ENCODE measurements at places on chromosomes 16 and 17.

DNA sequence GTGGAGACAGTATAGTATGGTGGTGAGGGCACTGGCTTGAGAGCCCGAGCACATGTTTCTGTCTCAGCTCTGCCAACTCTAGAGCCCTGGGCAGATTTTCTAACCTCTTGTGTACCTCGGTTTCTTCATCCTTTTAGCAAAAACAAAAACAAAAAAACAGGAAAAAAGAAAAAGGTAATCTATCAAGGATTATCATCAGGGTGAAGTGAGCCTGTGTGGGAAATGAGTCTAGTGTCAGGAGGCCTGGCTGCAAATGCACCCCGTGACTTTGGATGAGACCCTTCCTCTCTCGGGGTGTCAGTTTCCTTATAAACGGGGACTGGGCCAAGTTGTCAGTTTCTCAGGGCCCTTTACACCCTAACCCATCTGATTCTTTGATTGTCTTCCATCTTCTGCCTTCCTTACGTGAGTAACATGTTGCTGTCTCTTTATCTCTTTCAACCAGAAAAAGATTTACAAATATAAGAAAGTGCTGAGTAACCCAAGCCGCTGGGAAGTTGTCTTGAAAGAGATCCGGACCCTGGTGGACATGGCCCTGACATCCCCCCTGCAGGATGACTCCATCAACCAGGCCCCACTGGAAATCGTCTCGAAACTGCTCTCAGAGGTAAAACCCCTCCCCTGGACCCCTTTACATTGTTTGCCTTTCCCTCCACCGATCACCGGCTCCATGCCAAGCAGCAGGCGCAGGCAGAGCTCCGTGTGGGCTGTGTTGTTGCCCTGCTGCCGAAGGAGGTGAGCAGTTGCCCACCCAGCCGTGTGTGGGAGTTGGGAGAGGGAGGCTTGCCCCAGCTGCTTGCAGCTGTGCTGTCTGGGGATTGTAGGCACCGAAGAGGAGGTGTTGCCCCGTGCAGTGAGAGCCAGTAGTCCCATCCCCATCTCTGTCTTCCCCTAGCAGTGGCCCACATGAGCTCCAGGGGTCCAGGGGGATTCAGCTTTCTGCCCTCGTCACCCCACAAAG is 127.1 kb upstream of the PLCG2 start:
- DNase-seq = no peak

DNA sequence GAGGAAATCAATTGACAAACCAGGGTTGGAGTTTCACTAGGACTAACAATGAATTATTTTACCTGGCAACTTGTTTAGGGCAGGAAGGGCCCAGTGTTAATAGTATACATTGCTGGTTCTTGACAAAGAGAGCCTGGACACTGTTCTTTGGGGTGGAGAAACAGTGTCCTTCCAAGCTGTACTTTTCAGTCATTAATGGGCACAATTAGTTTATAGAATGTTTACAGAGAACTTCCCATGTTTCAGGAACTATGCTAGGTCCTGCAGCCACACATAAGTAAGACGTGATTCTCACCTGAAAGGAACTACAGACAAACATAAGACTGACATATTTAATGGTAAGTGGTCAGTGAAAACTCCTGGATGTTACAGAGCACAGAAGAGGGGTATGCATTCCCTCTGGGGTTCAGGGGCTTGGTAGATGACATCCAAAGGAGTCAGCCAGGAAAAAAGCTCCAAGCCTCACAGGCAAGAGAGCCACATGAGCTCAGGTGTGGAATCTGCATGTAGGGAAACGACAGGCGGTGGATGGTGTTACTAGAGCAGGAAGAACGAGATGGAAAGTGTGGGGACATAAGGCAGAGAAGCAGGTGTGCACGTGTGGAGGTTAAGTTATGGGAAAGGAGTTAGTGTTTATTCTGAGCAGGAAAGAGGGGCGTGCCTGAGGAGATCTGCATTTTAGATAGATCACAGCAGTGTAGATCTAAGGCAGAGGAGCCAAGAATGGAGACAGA is 3.8 kb upstream of the DYNLL2 start:
- no peak for DNase-seq

DNA sequence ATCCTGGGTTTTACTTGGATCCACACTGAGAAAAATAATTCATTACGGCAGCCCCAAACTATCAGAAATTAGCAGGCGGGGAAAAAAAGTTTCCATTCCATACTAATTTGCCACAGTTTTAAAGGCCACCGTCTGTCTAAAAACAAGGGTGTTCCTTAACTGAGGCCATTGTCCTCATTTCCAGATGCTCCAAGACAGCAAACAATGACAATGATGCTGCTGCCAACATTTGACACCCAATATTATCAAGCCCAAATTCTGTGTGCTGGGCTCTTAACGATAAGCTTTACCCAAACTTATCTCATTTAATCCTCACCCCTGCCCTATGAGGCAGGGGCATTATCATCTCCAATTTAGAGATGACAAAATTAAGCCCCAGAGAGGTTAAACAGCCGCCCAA is 26.3 kb downstream of the CUEDC1 start:
- no peak for DNase-seq

GRCh38 chr17:10349403-10349802 is 23.4 kb downstream of the MYH13 start:
- no peak for DNase-seq

DNA sequence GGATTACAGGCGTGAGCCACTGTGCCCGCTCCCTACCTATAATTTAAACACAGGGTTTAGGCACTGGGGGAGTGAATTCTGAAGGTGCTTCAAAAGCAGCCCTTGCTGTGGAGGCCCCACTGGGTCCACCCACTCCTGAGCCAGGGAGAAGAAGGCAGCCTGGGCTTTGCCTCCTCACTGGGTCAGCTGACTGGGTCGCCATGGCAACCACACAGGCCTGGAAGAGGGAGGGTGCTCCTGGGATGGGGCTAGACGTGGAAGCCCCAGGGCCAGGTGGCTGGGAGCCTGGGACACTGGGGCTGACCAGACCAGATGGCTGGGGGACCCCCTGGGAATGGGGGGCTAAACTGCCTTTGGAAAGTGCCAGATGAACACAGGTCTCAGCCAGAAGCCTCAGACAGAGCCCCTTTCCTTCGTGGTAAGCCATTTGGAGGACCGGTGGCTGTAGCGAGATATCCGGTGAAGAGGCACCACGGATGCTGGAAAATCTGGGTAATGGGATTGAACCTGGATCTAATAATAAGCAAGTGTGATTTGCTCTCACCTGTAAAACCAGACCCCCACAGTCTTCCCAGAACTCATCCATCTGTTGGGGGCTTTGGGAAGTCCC is 32.9 kb downstream of the TRARG1 start:
- DNase-seq = no peak

DNA sequence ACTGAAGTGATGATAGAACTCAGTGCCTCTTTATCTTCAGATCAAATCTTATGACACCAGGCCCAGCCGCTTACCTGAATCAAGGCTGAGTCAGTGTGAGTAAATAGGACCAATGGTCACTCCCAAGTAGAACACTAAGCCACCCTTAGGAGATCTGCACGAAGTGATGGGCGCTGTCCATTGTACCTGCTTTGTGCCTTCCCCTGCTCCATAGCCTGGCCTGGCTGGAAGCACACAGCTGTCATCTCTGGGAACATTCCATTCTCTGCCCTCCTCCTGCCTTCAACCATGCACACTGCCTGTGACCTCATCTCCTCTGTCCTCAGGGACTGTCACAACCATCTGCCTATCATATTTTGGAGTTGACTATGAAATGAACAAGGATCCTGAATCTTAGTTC is 279.5 kb upstream of the ASIC2 start:
- no peak for DNase-seq

DNA sequence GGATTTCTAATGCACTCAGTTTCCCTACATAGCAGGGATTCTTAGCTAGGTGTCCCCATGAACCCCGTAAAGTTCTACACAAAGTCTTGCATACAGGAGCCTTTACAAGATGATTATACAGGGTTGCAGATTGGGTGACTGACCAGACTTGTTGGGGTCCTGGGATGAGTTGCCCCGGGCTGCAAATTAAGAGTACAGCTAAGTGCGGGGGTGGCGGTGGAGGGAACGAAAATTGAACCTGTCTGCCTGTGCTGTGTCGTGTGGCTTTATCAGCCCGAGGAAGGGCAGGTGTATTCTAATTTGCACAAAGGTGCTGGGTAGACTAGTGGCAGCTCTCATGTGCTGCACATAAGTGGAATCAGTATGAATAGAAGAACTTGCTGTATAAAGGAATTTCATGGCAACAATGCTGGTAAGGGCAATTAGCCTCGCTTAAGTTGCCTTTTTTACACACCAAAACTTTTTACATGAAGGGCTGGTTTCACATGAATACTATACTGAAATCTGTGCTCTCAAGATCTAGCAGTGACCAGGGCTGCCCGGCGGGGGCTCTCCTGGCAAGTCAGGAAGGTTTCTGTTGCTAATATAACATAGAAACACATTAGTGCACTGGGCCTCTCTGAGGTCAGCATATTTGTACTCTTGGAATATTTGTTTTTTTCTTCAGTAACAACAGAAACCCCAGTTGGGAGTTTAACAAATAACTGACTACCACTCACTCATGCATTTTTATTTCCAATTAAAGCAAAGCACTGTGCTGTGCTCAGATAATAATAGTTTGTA is 50.7 kb downstream of the ADCY7 start:
- DNase-seq = no peak

GRCh38 chr16:56625140-56625942 is at the start of gene MT1E:
Gene MT1E (plus strand): TSS chr16:56625781. CDS start chr16:56625852, 71 bp downstream.
- DNase-seq = no peak

DNA sequence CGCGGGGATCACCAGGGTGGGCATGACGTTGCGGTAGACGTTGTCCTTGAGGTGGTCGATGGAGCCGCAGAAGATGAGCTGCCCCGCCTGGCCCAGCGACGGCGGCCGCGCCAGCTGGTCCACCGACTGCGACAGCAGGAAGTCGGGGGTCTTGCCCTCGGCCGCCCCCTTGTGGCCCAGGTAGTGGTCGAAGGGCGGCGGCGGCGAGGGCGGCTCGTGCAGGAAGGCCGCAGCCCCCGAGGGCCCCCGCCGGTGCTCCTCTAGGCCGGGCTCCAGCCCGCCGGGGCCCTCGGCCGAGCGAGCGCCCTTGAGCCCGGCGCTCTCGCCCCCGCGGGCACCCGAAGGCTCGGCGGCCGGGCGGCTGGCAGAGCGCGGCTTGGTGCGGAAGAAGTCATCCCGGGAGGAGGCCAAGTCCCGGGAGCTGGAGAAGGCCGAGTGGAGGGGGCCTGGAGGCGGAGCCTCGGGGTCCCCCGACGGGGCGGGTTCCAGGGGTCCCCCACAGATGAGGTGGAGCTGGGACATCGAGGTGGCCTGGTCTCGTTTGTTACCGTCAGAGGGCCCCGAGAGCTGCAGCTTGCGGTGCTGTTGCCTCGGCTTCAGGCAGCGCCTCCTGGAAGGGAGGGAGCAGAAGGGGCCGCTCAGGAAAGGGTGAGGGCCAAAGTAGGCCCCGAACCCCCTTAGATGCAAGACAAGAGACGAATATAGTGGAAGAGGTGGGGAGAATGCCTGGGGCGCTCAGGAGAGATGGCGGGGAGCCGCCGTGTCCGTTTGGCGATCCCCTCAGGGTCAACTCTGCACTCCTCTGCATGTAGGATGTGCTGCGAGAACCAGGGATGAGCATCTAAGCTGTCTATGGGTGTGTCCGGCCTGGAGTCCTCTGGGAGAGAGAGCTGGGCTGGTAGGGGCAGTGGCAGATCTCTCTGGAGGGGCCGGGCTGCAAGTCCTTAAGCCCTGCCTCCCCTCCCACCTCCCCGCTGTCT is 8.8 kb downstream of the FAM171A2 start:
- peak; percentile 48 for DNase-seq

GRCh38 chr17:72901083-72901482 is 191.4 kb downstream of the SLC39A11 start:
- DNase-seq = no peak

DNA sequence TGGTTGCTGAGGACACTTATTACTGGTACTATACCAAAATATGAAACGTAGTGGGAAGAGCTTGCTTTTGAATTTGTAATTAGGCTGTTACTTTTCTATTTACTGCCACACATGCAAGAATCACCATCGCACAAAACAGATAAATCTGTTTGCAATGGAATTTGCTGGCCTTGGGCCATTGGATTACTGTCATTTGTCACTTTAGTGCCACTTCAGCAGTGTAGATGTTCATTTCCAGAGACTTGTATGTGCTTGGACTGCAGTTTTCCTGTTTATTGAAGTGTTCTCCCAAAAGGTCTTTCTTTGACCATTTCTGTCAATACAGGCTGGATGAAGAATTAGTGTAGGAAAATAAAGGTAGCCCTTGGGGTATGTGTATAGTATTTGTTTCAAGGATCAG is 4.5 kb downstream of the USP10 start:
- no peak for DNase-seq

GRCh38 chr16:85657267-85657650 is 31.5 kb downstream of the GINS2 start:
- no peak for DNase-seq

GRCh38 chr16:29834079-29834478 is 13.8 kb downstream of the MVP start:
- DNase-seq = no peak

DNA sequence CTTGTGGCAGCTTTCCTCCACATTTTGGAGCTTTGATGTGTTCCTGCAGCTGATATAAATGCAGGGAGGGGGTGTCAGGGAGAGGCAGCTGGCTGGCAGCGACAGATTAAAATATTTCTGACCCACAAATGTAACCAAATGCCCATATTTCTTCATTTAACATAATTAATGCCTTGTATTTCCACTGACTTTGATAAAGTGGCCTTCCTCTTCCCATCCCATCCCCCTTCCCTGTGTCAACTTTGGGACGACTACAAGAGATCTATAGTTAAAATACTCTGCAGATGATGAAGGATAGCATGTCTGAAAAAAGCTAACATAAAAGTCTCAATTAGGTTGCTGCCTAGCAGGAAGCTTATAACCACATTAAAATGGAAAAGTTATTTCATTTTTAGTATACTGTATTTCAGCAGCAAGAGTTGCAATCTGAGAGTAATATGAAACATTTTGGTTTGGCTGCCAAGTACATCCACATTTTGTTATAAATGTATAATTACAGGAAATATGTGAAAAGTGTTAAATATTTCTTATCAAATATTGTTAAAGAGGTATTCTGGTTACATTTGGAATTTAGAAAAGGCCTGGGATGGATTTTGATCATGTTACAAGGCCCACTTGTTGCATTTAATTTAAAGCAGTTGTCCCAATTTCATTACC is 238.7 kb upstream of the TBX2 start:
- no peak for DNase-seq

- no peak for DNase-seq
Observed at GRCh38 chr16:28491230-28491969, 474 bp downstream of the CLN3 start.

DNA sequence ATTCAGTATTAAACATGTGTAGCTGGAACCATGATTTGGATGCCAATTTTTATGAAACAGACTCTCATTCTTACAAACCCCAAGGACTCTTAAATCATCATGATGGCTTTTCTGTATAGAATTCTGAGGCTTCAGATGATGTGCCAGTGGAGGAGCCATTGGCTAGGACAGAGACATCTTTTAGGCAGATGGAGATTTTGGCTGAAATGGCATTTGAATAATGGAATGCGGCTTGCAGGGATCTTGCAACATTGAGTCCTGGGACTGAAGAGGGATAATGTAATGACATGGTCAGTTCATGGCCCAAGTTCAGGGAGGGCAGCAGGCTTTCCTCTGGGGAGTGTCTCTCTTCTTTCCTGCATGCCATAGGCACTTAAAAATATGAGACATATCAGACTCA is 172.4 kb downstream of the ABCA8 start:
- no peak for DNase-seq

Data from stimulated activated CD4-positive, alpha-beta T cell treated with anti-CD3 and anti-CD28 coated beads, Interleukin-2, amount 100 ng/mL, for 4 hours (primary cell).